ENCODE measurements at places on chromosomes 5 and 9. TPM values are rescaled to one million over a fixed set of nuclear protein-coding genes. Genes with fewer than 3 reads are reported as not detected.

The TXNDC8 gene
- not detected for total RNA-seq

The IL5 gene
- total RNA-seq = not detected

The LSM11 gene
- total RNA-seq = 3.3 TPM

The DENND1A gene
- total RNA-seq = 11.0 TPM

The SV2C gene
- not detected for total RNA-seq

The CSF1R gene
- total RNA-seq = 0.28 TPM

The MEIKIN gene
- total RNA-seq = not detected

The FKTN gene
- total RNA-seq = 8.4 TPM

The SLC2A8 gene
- 15.3 TPM for total RNA-seq

The GCNT1 gene
- total RNA-seq = 4.4 TPM

The TMEM174 gene
- not detected for total RNA-seq

The ESM1 gene
- not detected for total RNA-seq

The DMRT3 gene
- not detected for total RNA-seq

The NR6A1 gene
- total RNA-seq = 1.7 TPM

The CCNB1 gene
- 287 TPM for total RNA-seq

The PCDH12 gene
- not detected for total RNA-seq

The OR1N1 gene
- total RNA-seq = not detected

The GABRA6 gene
- total RNA-seq = not detected

The TAS2R1 gene
- total RNA-seq = not detected

The SLIT3 gene
- 18.1 TPM for total RNA-seq

The NUTM2G gene
- total RNA-seq = not detected

The PCDHGA12 gene
- total RNA-seq = not detected

The WDR38 gene
- total RNA-seq = not detected

The PRR7 gene
- total RNA-seq = 30.9 TPM

The TAF11L12 gene
- not detected for total RNA-seq

The KIAA0825 gene
- 0.50 TPM for total RNA-seq

The CARD9 gene
- 1.5 TPM for total RNA-seq

The ENTPD2 gene
- 2.1 TPM for total RNA-seq

The SHISAL2B gene
- total RNA-seq = not detected

The FYB1 gene
- total RNA-seq = 9.4 TPM

The TAF11L10 gene
- not detected for total RNA-seq

The GADD45G gene
- 0.42 TPM for total RNA-seq

The ADGRD2 gene
- total RNA-seq = not detected

The EIF4E1B gene
- total RNA-seq = not detected

The FAM81B gene
- total RNA-seq = not detected

The NUTM2F gene
- not detected for total RNA-seq

The TMEM8B gene
- total RNA-seq = 2.0 TPM

The SLC6A7 gene
- not detected for total RNA-seq

The LRRC70 gene
- 0.32 TPM for total RNA-seq
